ENCODE measurements at places on chromosomes 12 and 14. TPM values are rescaled to one million over a fixed set of nuclear protein-coding genes. Genes with fewer than 3 reads are reported as not detected.

DNA sequence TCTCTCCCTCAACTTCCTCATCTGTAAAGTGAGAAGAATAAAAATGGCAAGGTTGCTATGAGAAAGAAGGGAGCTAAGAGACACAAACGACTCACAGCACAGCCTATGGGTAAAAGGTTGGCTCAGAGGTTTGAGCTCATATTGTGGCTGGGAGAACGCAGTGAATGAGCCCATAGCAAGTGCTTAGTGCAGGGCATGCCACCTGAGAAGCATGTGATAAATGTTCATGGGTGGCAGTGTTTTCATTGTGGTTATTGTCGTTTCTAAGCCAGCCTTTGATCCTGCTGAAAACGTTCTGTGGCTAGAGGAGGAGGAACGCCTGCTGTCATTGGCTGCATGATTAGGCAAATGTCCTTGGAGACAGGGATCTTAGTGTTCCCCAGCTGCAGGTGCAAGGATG is 150.4 kb downstream of the KSR2 start:
- DNase-seq = no peak

DNA sequence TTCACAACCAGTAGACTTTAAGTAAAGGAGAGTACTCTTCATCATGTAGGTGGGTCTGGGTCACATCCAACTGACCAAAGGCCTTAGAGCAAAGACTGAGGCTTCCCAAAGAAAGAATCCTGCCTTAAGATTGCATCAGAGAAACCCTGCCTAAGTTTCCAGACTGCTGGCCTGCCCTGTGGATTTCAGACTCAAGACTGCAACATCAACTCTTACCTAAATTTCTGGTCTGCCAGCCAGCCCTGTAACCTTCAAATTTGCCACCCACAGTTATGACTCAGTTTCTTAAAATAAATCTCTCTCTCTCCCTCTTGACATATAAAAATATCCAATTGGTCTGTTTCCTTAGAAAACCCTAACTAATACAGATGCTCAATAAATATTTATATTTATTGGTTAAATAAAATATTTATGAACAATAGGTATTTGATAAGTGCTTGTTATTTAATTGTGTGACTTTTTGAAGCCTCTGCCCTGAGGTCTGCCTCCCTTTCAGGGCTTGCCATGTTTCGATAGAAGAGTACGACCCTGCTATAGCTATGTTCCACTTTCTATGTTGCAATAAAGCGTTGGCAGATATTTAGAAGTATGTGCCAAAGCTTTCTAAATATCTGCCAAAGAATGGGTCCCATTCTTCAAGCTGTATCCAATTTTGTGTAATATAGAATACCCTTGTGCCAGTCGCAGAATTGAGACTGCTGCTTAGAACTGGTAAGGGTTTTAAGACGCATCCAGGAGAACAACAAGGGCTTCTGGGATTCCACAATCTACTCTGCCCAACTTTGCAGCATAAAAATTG is 65.7 kb downstream of the TMEM30B start:
- no peak for DNase-seq

The BATF gene
- 0.42 TPM for polyA plus RNA-seq

The SETD1B gene
- 17.3 TPM for polyA plus RNA-seq

The GNB3 gene
- polyA plus RNA-seq = 8.4 TPM
